ENCODE measurements at places on chromosomes 1 and 21.

DNA sequence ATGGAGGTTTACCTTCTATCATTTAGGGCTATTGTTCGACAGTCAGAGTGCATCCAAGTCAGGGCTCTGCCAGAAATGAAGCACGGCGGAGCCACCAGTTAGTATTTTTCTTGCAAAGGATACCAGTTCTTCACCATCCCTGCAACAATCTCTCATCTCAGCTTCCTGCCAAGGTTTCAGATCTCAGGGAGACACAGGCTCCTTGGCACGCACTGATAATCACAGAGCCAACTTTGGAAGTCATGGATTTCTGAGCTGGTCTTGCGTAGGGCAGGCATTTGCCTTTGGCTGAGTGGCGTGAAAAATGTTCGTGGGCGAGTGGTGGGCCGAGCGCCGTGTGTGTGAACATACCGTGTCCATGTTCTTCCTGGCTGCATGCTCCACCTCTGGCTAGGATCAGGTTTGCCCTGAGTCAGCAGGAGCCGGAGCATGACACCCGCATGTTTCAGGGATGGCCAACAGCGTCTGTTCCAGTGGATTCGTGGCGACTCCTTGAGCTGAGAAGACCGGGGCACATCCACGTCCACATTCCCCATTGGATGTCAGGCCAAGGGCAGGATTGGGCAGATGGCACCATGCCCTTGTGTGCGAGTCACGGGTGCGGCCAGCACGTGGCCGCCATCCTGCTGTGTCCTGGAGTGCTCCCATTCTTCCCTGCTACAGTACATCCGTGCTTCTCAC, 118.5 kb upstream of the C1orf174 start:
- no peaks in the 10 kb centered on the region for H3K36me3 ChIP-seq
- H3K27ac ChIP-seq: no peak overlapping the region
- no peak overlapping the region for H3K4me3 ChIP-seq
- no peaks in the 10 kb centered on the region for H3K27me3 ChIP-seq
- DNase-seq: no peak

GRCh38 chr1:64743954-64744491, 852 bp upstream of the RAVER2 start:
- DNase-seq: peak; percentile 29
- H3K4me3 ChIP-seq: peak overlapping the region; percentile 88
- H3K4me1 ChIP-seq: no peaks in the 10 kb centered on the region
- no peaks in the 10 kb centered on the region for H3K27me3 ChIP-seq
- no peaks in the 10 kb centered on the region for H3K36me3 ChIP-seq
- H3K27ac ChIP-seq: peak overlapping the region; percentile 69

DNA sequence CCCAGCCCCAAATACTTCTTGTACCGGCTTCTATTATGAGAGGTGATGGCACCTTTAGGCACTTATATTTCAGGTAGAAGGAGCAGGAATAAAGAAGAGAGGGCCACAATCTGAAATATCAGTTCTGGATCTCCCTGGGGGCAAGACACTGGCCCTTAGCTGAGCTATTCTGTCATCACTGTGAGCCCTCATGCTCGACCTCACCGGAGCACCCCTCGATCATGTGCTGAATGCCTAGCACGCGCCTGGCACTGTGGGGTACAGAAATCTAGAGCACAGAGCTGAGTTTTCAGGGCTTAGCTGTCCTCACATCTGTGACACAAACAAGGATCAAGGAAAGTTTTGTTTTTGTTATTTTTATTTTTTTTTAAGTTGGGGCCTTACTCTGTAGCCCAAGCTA, 7.6 kb upstream of the MX1 start:
- DNase-seq: no peak
- H3K27me3 ChIP-seq: no peaks in the 10 kb centered on the region
- no peaks in the 10 kb centered on the region for H3K36me3 ChIP-seq
- no peak overlapping the region for H3K27ac ChIP-seq

DNA sequence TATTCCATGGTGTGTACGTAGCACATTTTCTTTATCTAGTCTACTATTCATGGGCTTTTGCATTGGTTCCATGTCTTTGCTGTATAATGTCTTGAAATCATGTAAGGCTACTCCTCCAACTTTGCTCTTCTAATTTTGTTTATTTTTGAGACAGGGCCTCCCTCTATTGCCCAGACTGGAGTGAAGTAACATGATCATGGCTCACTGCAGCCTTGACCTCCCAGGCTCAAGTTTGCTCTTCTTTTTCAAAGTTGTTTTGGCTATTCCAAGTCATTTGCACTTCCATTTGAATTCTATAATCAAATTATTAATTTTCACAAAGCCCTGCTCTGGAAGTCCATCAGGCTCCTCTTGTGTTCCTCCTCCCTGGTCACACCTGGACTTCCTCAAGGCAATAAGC, 90.2 kb upstream of the SGIP1 start:
- DNase-seq: no peak
- no peaks in the 10 kb centered on the region for H3K36me3 ChIP-seq
- H3K4me1 ChIP-seq: no peaks in the 10 kb centered on the region
- H3K27ac ChIP-seq: no peak overlapping the region
- H3K4me3 ChIP-seq: no peak overlapping the region

DNA sequence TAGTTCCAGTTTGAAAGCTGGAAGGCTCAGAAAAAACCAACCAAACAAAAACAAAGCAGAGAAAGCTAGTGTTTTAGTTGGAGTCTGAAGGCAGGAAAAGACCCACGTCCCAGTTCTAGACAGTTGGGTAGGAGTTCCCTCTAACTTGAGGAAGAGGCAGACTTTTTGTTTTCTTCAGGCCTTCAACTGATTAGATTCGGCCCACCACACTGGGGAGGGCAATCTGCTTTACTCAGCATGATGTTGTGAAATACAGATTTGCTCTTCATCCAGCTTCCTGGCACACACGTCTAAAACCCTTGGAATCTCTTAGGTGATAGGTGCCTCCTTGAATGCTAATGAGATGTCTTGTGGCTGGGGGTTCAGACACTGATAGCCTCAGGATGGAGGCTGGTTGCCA, 49.1 kb upstream of the CSF3R start:
- H3K27me3 ChIP-seq: no peaks in the 10 kb centered on the region
- no peaks in the 10 kb centered on the region for H3K4me1 ChIP-seq
- H3K36me3 ChIP-seq: no peaks in the 10 kb centered on the region

DNA sequence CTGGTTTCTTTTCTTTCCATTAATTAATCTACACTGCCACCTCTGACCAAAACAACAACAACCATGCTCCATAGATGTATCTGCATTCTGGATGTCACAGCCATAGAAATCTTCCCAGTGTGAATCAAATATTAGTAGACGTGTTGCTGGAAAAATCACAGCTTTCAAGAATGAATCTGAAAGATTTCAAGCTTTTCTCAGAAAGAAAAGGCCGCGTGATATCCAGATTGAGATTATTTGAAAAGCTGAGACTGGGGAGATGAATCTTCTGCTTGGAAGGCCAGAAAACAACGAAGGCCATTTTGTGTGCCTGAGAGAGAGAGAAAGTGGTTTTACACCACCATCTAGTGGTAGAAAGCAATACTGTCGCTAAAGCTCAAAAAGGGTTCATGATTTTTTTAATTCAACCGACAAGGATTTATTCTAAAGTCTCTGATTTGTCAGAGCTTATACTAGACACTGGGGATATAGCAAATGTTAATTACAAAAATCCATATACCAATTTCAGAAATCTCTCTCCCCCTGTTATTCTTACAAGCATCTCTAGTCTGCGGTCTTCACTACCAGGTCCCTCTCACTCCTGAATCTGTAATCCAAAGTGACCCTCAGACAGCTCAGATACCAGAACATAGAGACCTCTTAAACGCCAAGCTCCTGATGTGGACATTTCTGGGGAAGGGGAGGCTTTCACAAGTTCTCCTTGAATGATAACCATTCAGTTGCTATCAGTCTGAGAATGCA, 87.5 kb upstream of the SGIP1 start:
- peak; percentile 30 for DNase-seq
- no peaks in the 10 kb centered on the region for H3K36me3 ChIP-seq
- no peaks in the 10 kb centered on the region for H3K4me1 ChIP-seq
- H3K4me3 ChIP-seq: no peak overlapping the region
- no peak overlapping the region for H3K27ac ChIP-seq

DNA sequence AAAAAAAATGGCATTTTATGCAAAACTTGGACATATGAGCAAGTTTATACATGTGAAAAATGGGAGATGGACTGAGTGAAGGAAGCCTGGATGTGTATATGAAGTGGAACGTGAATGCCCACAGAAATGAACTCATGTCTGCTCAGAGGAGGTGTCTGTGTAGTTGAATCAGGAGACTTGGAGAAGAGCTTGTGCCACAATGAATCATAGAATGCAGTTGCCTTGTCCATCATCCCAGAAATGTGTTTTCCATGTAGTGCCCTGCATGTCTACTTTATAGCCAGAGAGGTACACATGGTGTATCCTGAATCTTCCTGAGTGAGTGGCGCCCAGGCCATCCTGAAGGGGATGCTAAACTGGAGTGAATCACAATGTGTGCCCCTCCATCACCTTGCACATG, 2.6 kb upstream of the ILDR2 start:
- H3K27ac ChIP-seq: no peak overlapping the region
- peaks cover 3% of the 10 kb centered on the region for H3K27me3 ChIP-seq
- H3K4me1 ChIP-seq: no peaks in the 10 kb centered on the region
- no peak overlapping the region for H3K4me3 ChIP-seq
- DNase-seq: no peak

GRCh38 chr1:150221552-150221951, 14.4 kb downstream of the ANP32E start:
- no peaks in the 10 kb centered on the region for H3K27me3 ChIP-seq
- H3K4me3 ChIP-seq: no peak overlapping the region
- H3K27ac ChIP-seq: no peak overlapping the region
- no peak for DNase-seq

DNA sequence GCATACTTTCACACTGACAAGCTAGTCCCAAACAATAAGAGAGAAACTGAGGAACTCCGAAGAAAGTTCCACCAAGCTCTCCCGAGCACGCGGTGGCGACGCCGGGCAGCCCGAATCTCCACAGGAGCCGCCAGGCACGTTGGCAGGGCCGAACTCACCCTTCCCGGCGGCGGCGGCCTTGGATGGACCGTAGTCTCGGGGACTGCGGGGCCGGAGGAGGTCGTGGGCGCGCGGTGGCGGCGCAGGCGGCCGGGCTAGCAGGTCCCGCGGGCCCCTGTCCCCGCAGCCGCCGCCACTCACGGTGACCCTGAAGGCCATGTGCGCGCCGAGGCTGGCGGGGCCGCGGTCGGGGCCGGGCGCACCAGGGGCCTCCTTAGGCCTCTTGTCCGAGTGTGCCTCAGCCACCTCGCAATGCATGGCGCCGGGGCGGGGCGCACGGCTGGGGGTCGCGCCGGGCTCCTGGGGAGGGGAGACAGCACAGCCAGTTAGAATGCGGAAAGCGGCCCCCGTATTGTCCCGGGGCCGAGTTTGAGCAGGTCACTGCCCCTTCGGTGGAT, 1.2 kb downstream of the GLIS1 start:
- H3K27me3 ChIP-seq: peaks cover 38% of the 10 kb centered on the region

Measured in colonic mucosa (tissue), 4 donors.